ENCODE measurements at places on chromosomes 16 and 17.

GRCh38 chr16:25626172-25626571 lies 65.6 kb upstream of the HS3ST4 start:
- DNase-seq = no peak

GRCh38 chr16:54602666-54603065 lies 316.1 kb upstream of the IRX3 start:
- no peak for DNase-seq

GRCh38 chr17:9009737-9010136 lies 11.6 kb upstream of the NTN1 start:
- no peak for DNase-seq

- no peak for DNase-seq
Measured at GRCh38 chr16:83996481-83997252, 28.6 kb downstream of the NECAB2 start.

GRCh38 chr17:70276906-70277305 lies 107.6 kb downstream of the KCNJ2 start:
- DNase-seq = no peak

DNA sequence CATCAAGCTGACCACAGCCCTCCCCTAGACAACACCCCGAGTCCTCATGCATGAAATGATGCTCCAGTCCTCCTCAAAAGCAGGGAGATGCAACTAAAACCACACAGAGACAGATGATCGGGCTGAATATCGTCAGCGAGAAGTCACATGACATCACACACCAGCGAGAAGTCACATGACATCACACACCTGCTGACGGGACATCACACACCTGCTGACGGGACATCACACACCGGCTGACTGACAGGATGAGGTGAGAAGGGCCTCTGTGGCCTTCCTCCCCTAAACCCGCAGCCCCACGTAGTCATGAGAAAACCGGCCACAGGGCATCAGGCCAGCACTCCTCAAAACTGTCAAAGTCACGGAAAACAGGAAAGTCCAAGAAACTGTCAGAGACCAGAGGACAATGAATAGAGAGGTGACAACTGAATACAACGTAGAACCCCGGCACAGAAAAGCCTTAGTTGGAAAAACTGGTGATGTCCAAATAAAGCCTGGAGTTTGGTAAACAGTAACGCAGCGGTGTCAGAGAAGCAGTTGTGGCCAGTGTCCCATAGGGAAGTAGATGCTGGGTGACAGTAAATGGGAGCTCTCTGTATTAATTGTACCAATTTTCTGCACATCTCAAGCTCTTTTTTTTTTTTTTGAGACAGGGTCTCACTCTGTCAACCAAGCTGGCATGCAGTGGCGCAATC lies 14.3 kb downstream of the LITAF start:
- no peak for DNase-seq

- DNase-seq = no peak
Measured at GRCh38 chr17:48262982-48263730, 155.6 kb downstream of the SNX11 start.

DNA sequence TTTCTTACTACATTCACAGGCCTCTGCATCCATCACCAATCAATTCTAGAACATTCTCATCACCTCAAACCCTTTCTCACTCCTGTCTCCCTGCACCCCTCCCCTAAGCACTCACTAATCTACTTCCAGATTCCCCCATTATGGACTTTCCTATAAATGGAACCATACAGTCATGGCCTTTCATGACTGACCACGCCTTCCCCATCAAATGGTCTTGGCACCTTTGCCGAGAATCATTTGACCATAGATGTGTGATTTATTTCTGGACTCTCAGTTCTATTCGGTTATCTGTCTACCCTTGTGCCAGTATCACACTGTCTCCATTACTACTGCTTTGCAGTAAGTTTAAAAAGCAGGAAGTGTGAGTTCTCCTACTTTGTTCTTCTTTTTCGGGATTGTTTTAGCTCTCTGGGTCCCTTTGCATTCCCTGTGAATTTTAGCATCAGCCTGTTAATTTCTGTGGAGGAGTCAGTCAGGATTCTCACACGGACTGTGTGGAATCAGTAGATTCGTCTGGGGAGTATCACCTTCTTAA lies 27.5 kb downstream of the GTF3C1 start:
- DNase-seq = no peak

DNA sequence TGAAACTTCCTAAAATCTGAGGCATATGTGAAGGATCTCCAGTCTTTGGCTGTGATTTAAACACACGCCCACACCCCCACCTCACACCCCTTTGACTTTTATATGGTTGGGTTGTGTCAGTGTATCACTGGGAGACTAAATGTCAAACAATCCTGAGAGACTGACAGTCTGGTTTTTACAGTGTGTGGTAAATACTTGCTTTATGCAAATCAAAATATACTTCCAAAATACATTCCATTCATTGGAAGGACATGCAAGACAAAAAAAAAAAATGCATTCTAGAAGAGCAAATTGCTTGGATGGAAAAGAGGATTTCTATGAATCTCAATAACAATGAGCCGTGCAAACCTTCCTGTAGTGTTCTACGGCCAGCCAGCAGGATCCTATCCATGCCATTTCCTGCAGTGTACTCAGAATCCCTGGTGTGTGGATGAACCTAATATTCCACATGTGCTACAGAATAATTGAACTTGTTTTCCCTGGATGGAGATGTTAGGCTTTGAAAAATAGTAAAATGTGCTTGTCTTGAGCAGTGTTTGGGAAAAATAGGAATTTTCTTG lies 602.1 kb upstream of the GOT2 start:
- DNase-seq = no peak

GRCh38 chr16:27154705-27155521 lies 48.4 kb upstream of the KDM8 start:
- DNase-seq = peak; percentile 95

- no peak for DNase-seq
Measured at GRCh38 chr17:48929812-48930165, 14.9 kb downstream of the SNF8 start.

GRCh38 chr17:39634384-39634871 lies 2.5 kb upstream of the STARD3 start:
- no peak for DNase-seq

GRCh38 chr17:52537421-52537820 lies 378.9 kb upstream of the CA10 start:
- DNase-seq = no peak

GRCh38 chr17:49582789-49583188 lies 7.1 kb downstream of the NXPH3 start:
- DNase-seq = no peak

- no peak for DNase-seq
Measured at GRCh38 chr16:78596996-78597422, 497.6 kb downstream of the WWOX start.

- peak; percentile 68 for DNase-seq
Measured at GRCh38 chr17:78890498-78890897, 12.5 kb downstream of the CEP295NL start.

DNA sequence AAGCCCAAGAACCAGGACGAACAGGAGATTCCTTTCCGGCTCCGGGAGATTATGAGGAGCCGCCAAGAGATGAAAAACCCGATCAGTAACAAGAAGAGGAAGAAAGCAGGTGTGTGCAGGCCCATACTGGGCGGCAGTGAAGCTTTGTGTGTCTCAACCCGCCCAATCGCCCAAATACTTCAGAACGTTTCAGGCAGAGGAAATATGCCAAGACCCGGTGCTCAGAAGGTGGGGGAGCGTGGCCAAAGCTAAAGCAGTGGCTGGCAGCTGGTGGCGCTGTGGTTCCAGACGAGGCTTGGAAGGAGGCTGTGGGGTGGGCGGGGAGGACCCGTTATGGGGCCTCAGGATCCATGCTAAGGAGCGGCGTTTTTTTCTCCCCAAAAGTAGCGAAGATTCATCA lies 1.2 kb downstream of the CCDC137 start:
- DNase-seq = no peak

- DNase-seq = peak; percentile 67
Measured at GRCh38 chr17:50534222-50534978, 1.9 kb downstream of the EPN3 start.

DNA sequence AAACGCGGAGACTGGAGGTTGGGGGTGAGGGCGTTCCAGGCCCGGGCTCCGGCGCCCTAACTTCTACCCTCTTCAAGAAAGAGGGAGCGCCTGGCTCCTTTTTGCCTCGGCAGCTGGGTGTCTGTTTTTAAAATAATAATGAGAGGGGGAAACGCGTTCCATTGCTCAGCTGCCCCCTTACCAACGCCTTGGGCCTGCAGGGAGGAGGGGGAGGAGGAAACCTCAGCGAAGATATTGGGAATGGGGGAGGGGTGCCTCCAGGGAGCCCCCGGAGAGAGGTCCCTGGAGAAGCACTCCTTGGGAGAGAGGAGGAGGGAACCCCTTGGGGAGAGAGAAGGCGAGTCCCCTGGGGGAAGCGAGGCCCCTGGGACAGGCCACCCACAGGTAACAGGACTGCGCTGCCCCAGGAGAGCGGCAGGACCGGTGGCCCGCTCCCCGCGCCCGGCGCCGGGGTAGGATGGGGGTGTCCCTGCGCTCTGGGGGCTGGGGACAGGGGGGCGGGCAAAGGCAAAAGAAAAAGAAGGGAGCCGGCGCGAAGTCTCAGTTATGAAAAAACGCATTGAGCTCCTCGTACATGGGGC lies 2.7 kb downstream of the NEUROD2 start:
- no peak for DNase-seq

DNA sequence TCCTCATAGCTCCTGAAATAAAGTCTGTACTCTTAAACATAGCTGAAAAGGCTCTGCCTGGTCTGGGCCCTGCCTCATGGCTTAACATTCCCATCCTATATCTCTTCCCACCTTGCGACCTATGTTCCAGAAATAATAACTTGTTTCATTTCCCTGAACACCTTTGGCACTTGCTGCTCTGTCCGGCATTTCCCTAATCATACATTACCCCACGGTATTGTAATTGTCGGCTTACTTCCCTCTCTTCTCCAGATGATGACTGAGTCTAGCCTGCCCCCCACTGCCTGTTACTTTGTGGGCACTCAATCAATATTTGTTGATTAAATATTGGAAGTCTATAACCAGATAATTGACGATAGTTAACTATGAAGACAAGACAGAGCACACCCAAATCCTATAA lies 23.3 kb upstream of the SUPT4H1 start:
- DNase-seq = no peak

GRCh38 chr16:56852401-56852730 lies 12.6 kb upstream of the SLC12A3 start:
- no peak for DNase-seq

GRCh38 chr16:80804056-80804525 lies 307 bp downstream of the CDYL2 start:
- DNase-seq = peak; percentile 82

DNA sequence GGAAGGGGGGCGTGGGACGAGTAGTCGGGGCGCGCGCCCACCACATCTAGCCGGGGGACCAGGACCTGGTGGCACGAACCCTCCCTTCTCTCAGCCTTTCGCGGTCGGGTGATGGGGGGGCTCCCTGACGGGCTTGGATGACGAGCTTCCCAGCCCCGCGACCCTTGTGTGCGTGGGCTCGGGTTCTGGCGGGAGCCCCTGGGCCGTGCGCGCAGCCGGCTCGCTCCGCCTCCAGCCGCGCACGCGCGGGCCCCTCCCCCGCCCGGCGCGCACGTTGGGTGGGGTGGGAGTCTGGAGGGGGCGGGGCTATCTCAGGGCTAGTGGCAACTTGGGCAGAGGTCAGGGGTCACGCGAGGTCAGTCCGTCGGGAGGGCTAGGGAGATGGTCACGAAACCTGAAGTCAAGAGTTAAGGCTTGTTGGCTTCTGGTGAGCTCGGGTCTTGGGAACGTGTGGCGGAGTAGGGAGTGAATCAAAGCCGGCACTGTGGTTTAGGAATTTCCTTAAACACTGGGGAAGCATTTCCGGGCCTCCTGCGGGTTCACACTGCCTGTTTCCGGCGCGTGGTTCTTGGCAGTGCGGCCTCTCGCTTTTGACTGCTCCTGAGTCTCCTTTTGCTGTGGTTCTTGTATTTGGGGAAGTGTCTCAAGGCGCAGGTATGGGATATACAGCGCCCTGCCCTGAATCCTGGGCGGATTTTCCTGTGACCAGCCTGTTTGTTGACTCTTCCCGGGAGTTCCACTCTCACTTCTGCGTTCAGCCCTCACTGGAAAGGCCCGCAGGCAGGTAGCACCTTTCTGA lies at the start of gene SRCAP:
SRCAP (plus strand) TSS at position 356 of the 799 bp plus-strand sequence. CDS start 1,654 bp downstream, outside the sequence.
- peak; percentile 95 for DNase-seq
